Progenitor cell of endocrine pancreas (in vitro differentiated cells): ENCODE measurements at places on chromosomes 3 and 15. TPM values are rescaled to one million over a fixed set of nuclear protein-coding genes. Genes with fewer than 3 reads are reported as not detected.

DNA sequence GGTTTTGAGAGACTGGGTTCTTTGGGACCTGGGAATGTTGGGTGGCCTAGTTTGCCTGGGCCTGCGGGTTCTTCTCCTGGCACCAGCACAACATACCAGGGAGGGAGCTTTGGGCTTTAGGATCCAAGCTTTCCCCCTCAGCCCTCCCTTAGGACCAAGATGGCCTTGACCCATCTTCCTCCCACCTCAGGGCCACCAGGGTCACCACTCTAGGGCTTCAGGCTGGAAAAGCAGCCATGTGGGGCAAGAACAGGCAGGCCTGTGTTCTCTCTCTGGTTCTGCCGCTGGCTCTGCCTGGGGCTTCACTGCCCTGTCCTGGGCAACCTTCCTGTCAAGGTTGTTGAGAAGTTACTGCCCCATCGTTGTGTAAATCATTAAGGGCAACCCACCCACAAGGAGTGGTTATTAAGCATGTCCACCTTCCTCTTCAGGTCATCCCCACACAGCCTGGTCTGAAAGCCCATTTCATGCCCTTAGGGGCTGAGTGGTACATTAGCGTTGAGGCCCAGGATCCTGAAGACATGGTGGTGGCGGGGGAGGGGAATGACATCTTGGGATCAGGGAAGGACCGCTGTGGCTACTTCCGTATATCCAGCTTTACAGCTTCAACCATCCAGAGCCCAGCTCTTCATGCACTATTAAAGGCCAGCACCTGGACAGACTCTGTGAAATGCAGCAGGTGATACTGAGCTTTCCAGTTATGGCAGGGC lies 652 bp downstream of the DUOX1 start:
- peaks cover 7% of the 10 kb centered on the region for H3K4me1 ChIP-seq
- DNase-seq, result no peak
- H3K4me3 ChIP-seq, result peak overlapping the region; percentile 42
- H3K36me3 ChIP-seq, result peaks cover 1% of the 10 kb centered on the region
- peaks cover 86% of the 10 kb centered on the region for H3K27me3 ChIP-seq

- peaks cover 69% of the 10 kb centered on the region for H3K4me1 ChIP-seq
- no peak overlapping the region for H3K27ac ChIP-seq
- H3K4me3 ChIP-seq, result no peak overlapping the region
- H3K27me3 ChIP-seq, result peaks cover 43% of the 10 kb centered on the region
These were observed 102.5 kb downstream of the RPLP1 start for GRCh38 chr15:69555080-69555479.

PCOLCE2 gene
- 2.0 and 2.2 TPM in 2 replicates for total RNA-seq

GRCh38 chr15:96807361-96807760 lies 476.9 kb downstream of the NR2F2 start:
- no peak overlapping the region for H3K27ac ChIP-seq
- no peak for DNase-seq
- H3K4me1 ChIP-seq, result no peaks in the 10 kb centered on the region
- H3K36me3 ChIP-seq, result no peaks in the 10 kb centered on the region
- peaks cover 8% of the 10 kb centered on the region for H3K27me3 ChIP-seq
- H3K4me3 ChIP-seq, result no peak overlapping the region

DNA sequence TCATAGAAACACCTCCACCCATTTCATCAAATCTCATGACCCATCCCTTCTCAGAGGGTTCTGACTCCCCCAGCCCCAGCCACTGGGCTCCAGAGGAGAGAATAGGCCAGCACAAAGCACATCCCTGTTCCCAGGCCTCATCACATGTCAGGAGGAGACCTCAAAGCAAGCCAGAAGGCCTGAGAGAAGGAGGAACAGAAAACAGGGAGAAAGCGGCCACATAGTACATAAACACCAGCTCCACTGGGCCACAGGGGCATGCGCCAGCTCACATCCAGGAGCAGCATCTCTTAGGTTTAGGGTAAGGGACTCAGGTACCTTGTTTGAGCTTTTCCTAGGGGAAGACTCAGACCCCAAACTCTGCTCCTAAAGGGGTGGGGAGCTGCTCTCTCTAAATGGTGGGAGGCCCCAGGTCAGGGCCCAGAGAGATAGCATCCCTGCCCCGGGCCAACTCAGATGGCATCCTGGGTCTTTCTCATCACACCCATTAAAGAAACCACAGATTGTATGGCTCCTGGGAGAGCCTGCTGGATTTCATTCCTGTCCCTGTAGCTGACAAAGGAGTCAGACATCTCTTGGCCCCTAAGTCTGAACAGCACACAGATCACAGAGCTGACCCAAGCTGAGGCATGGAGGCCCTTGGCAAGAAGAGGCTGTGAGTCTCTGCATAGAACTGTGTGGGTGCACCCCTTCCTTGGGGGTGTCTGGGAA lies 2.5 kb downstream of the SHF start:
- DNase-seq, result no peak
- peaks cover 51% of the 10 kb centered on the region for H3K4me1 ChIP-seq
- peaks cover 10% of the 10 kb centered on the region for H3K27me3 ChIP-seq
- H3K27ac ChIP-seq, result peak overlapping the region; percentile 93
- H3K4me3 ChIP-seq, result peak overlapping the region; percentile 97
- H3K36me3 ChIP-seq, result peaks cover 8% of the 10 kb centered on the region

- H3K4me3 ChIP-seq, result no peak overlapping the region
- H3K4me1 ChIP-seq, result peaks cover 1% of the 10 kb centered on the region
- H3K27ac ChIP-seq, result no peak overlapping the region
- DNase-seq, result no peak
These were observed 296.6 kb downstream of the SUCLG2 start for GRCh38 chr3:67357610-67358458.

DNA sequence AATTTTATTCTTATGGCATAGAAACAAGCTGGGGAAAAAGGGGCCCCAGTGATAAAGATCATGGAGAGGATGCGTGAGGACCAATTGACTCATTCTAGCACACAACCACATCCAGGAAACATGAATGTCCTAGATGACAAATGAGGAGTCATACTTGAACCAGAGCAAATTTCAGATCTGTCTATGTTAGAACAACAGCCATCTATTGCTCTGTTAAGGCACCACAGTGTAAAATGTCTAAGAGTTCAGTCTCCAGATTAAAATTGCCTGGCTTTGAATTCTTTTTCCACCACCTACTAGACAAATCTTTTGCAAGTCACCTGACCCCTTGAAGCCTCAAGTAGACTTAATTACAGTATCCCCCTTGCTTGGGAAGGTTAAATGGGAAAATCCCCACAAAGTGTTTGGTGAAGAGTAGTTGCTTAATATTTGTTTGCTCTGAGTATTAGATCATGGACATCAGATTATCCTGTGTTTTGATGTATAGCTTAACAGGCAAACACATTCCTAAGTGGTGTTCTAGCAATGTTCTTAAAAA lies 258.7 kb upstream of the TGFBR2 start:
- peaks cover 12% of the 10 kb centered on the region for H3K4me1 ChIP-seq
- no peak overlapping the region for H3K27ac ChIP-seq
- no peak overlapping the region for H3K4me3 ChIP-seq
- H3K27me3 ChIP-seq, result no peaks in the 10 kb centered on the region
- DNase-seq, result no peak

GRCh38 chr3:185823078-185824044 lies 1.5 kb downstream of the IGF2BP2 start:
- H3K27ac ChIP-seq, result peak overlapping the region; percentile 99
- H3K4me1 ChIP-seq, result peaks cover 38% of the 10 kb centered on the region
- no peaks in the 10 kb centered on the region for H3K27me3 ChIP-seq
- peak overlapping the region; percentile 93 for H3K4me3 ChIP-seq

DNA sequence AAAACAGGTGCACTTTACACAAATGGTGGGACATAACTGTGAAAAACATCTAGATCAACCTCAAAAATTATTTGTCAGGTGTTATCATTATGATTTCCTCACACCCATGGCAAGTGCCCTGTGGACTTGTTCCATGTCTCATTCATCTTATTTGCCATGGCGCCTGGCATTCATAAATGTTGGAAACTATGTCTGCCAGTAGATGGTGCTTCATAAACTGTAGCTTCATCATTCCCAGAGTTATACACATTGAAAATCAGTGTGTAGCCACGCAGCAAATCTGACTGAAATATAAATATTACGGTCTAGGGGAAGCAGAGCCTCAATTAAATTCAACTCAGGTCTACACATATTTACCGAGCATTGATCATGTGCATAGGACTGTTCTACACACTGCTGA lies 90.7 kb downstream of the IMPG2 start:
- H3K4me1 ChIP-seq, result no peaks in the 10 kb centered on the region
- H3K4me3 ChIP-seq, result no peak overlapping the region
- no peak overlapping the region for H3K27ac ChIP-seq
- no peaks in the 10 kb centered on the region for H3K27me3 ChIP-seq
- no peak for DNase-seq
- no peaks in the 10 kb centered on the region for H3K36me3 ChIP-seq

SRGAP3 gene
- 20.7 and 21.4 TPM in 2 replicates for total RNA-seq

GRCh38 chr3:186095561-186096081 lies 13.3 kb downstream of the ETV5 start:
- peaks cover 2% of the 10 kb centered on the region for H3K36me3 ChIP-seq
- H3K4me3 ChIP-seq, result no peak overlapping the region
- H3K27me3 ChIP-seq, result no peaks in the 10 kb centered on the region
- peaks cover 58% of the 10 kb centered on the region for H3K4me1 ChIP-seq

DNA sequence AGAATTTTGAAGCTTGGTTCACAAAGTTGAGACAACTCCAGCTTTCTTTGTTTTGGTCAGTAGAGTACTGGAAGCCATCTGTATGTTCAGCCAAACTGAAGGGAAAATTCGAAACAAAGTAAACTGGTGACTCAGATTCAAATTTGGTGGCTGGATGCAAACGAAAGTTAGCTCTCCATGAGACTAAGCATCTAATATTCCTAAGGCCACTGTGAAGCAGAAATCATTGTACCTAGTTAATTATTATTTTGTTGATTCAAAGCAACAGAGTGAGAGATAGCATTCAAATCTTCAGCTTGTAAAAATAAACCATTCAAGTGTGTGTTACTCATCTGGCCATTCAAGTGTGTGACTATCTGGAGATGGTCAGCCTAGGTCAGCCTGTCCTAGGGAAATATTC lies 42.1 kb downstream of the NR2F2 start:
- H3K27me3 ChIP-seq, result peaks cover 88% of the 10 kb centered on the region
- H3K36me3 ChIP-seq, result no peaks in the 10 kb centered on the region
- DNase-seq, result no peak
- no peak overlapping the region for H3K4me3 ChIP-seq
- H3K27ac ChIP-seq, result no peak overlapping the region

DNA sequence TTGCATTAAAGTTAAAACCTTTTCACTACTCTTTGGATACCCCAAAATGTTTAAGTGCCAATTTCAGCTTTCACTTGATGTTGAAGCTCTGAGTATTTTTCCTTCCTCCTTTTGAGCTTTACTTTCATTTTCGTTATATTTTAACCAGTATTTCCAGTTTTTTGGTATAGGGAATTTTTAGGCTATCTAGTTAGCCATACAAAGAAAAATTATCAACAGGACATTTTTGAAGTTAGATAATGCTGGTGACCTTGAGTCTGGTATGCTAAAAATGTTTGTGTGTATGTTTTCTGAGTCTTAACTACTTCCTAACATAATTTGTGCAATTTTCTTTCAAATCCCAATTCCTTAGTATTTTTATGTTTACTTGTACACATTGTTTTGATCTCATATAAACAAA lies 284.8 kb downstream of the OTOL1 start:
- no peak overlapping the region for H3K27ac ChIP-seq
- H3K4me1 ChIP-seq, result peaks cover 10% of the 10 kb centered on the region
- H3K27me3 ChIP-seq, result no peaks in the 10 kb centered on the region
- DNase-seq, result no peak
- H3K36me3 ChIP-seq, result no peaks in the 10 kb centered on the region
